Sciatic nerve (tissue), 2 donors: ENCODE measurements at places on chromosomes 3 and 15. TPM values are rescaled to one million over a fixed set of nuclear protein-coding genes. Genes with fewer than 3 reads are reported as not detected.

GRCh38 chr3:41579861-41580260 is 380.6 kb downstream of the CTNNB1 start:
- DNase-seq, result no peak

DNA sequence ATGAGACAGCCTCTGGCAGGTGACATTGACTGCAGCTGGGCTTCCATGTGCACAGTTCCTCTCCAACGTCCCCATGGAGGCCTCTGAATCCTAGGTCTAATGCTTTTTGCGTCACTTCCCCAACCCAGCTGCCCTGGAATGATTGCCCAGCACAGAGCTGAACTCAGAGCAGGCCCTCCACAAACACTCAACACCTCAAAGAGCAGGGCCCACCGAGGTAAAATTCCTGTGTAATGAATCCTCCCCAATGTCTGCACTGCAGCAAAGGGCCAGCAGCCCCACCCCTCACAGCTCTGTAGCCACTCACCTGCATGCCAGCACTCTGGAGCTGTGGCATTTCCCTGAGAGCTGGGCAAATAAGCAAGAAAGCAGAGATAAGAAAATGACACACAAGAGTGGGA is 42.6 kb upstream of the DUSP7 start:
- DNase-seq, result no peak

DNA sequence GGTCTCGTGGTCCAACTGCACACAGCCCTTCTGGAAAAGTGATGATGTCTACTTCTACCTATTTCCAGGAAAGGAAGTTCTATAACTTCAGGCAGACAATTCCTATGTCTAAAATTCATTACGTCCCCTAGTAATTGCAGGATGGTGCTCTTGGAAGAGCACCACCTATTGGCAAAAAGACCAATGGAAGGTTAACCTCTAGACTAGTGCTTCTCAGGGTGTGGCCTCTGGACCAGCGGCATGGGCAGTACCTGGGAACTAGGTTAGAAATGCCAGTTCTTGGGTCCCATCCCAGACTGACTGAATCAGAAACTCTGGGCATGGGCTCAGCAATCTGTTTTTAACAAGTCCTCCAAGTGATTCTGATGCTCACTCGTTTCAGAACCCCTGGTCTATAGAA is 258.3 kb upstream of the ICE2 start:
- no peak for DNase-seq

DNA sequence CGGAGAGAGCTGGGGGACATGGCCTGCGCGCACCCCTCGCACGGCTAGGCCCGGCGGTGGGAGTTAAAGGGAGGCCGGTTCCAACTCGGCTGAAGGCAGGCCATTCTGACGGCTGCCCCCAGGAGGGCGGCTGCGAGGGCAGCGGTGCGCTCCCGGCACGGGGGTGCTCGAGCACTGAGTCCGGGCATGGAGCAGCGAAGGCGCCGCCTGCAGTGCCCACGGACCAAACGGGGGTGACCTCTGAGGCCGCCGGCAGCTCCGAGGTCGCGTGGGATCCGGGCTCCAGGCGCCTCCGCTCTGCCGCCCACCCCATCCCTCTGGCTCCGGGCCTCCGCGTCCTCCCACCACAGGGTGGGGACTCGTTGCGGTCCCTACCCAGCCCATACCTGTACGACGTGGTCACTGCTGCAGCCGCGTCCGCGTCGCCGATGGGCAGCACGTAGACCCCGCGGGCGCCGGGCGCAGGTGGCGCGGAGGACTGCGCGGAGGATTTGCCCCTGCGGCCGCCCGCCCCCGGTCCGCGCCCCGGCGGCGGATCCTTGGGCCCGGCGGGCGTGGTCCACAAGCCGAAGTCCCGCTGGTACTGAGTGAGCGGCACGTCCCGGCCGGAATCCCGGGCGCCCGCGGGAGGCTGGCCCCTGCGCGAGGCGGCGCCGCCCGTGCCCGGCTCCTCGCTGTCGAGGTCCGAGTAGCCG is 469 bp downstream of the MAP6D1 start:
- DNase-seq, result no peak

GRCh38 chr15:68209735-68210408 is 4.7 kb upstream of the CALML4 start:
- DNase-seq, result peak; percentile 41

GRCh38 chr3:159988617-159989271 is at the start of gene IL12A:
Gene IL12A, plus strand, starts transcription at chr3:159988835.
- DNase-seq, result peak; percentile 89

Gene CCR2
- 3.7 TPM for total RNA-seq

Gene OXTR
- 1.3 TPM for total RNA-seq

Gene CFAP161
- not detected for total RNA-seq

Gene PRR20G
- total RNA-seq, result not detected
